ENCODE measurements at places on chromosomes 1 and 21.

DNA sequence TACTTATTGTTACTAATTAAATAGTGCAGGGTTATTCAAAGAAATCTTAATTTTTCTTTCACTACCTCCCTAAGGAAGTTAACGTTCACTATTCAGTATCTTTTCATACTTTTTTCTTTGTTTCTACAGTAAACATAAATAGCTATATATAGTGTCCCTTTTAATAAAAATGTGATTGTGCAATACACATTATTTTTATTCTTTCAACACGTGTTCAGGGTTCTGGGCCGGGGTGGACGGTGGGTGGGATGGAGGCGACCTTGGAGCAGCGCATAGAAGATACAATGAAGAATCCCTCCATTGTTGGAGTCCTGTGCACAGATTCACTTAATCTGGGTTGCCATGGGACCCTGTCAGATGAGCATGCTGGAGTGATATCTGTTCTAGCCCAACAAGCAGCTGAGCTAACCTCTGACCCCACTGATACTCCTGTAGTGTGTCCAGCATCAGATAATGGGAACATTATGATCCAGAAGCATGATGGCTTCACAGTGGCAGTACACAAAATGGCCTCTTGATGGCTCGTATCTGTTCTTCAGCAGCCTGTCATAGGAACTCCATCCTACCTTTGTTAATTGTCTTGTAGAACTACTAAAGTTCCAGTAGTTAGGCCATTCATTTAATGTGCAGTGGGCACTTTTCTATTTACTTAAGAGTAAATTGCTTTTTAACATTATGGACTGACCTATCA is 155.9 kb upstream of the L1TD1 start:
- DNase-seq: no peak

DNA sequence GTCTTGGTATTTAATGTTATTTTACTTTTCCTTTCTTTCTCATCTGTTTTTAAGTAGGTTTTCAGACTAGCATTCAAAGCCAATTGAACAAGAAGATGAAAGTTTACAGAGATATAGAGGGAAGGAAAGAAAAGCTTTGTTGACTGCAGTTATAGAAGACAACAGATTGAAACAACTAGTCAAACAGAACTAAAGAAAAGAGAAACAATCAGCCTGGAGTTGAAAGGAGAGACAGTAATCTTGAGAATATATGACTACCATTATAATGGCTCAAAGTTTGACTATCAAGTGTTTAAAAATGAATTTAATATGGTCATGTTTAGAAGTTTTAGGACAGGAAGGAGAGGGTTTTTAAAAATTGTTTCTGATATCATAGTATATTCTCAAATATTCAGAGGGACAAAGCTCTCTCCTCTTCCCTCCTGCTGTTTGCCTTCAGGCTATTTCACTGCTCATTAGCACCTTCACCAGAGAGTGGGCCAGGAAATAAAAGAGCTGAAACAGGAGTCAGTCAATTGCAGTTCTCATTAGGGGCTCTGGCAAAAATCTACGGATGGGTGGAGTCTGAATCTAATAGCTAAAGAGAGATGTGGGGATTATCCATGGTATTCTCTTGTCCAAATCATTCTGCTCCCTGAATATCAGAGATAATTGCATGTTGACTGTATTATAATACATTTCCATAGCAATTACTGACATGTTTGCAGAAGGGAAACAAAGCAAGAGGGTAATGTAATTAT is 577.8 kb downstream of the BRINP3 start:
- DNase-seq: no peak

DNA sequence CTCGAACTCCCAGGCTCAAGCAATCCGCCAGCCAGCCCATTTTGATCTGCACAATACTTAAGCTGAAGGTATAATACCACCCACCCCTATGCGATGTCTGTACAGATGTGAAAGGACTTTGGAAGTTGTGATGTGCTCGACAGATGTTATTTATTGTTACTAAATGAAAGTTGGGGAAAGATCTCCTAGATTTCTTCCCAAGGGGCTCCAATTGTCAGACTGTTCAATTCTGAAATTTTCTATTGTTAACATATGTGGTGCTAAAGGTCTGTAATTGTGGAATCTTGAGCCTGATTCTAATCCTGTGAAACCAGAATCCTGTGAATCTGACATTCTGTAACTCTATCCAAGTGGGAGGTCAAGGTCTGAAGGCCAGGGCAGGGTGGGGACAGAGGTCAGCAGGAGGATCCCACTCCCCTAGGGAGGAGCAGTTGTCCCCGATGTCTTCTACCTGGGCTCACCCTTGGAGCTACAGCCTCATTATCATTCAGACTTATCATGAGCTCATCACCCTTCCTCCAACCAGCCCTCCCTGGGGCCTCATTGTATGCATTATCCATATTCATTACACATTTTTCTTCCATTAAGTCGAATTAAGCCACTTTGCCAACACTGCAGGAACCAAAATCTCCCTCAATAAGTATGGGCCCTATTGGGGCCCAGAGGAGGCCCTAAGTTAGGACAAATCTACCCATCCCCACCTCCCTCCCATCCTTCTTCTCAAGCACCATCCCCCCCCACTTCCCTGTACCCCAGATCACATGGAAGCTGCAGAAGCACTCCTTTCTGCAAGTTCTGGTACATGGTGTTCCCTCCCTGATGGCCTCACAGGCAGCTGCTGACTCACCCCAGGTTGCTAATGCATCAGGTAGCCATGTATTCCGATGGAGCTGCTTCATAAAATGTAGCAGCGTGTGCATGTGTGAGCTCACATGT is 32.3 kb downstream of the SHISAL2A start:
- no peak for DNase-seq

- no peak for DNase-seq
Observed at GRCh38 chr1:14435368-14436023, 163.0 kb upstream of the KAZN start.

DNA sequence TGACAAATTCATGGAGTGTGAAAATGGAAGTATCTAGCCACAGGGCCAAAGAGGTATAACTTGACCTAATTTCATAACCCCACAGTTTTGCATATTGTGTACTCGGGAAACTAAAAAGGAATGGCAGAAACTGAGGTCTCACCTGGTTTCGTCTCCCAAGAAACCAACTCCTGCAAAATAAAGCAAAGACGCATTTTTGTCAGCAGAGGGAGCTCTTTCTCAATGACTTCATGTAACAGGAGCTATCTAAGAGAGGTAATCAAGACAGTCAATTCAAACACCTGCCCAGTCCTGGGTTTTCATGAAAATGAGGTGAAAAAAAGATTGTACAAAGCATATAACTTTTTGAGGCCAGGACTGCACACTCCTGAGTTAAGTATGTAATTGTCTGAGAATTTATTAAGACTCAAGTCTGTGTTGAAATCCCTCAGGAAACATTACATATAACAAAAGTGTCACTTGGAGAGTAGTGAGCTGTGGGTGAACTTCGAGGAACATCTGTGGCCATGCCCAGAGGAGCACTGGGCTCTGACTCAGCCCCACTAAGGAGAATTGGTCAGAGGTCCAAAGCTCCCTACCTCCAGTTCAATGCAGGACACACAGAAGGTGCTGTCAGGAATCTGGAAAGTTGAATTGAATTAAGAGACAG is 17.6 kb downstream of the FCRL4 start:
- no peak for DNase-seq

GRCh38 chr1:227780101-227781044 is 35.1 kb upstream of the PRSS38 start:
- DNase-seq: no peak

GRCh38 chr1:175564119-175564518 is 179.3 kb downstream of the TNR start:
- no peak for DNase-seq

- DNase-seq: no peak
Observed at GRCh38 chr1:155976913-155977689, 1.2 kb downstream of the ARHGEF2 start.

GRCh38 chr1:10338047-10338446 is 60.8 kb upstream of the PGD start:
- no peak for DNase-seq

- DNase-seq: no peak
Observed at GRCh38 chr1:44947063-44947773, 39.2 kb downstream of the EIF2B3 start.

DNA sequence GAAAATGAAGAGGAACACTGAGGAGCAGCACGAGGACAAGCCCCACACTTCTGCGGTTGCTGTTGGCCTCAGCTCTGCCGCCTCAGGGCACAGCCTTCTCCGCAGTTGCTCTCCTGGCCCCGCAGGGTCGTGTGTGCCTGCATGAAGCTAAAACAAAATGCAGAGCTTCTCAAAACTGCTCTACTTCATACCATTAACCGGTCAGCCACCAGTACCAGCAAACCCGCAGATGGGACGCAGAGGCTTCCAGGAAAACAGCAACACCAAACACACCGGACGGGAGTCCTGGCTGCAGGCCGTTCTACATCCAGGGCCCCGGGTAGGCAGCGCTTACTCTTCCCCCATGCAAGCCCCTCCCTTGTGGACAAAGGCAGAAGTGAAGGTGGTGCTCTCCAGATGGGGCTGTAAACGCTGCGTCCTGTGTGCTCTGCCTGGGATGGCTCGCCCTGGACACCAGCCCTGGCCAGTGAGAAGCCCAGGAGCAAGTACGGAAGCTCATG is 7.1 kb upstream of the C1orf159 start:
- DNase-seq: no peak

DNA sequence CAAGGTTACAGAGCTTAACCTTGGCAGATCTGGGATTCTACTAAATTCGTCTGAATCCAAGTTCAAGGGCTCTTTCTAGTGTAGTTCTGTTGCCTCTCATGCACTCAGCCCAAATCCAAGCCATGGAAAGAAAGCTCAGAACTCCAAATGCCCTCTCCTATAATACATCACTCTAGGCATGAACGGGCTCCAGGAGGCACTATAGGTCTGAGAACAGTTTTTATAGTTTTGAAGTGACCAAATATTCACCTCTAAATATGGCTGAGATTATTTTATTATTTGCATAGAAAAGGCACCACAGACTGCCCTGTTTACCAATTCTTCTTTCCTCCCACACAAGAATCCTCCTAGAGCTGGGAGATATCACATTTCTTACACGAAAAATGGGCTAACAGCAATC is 327.9 kb upstream of the BEND5 start:
- DNase-seq: no peak

DNA sequence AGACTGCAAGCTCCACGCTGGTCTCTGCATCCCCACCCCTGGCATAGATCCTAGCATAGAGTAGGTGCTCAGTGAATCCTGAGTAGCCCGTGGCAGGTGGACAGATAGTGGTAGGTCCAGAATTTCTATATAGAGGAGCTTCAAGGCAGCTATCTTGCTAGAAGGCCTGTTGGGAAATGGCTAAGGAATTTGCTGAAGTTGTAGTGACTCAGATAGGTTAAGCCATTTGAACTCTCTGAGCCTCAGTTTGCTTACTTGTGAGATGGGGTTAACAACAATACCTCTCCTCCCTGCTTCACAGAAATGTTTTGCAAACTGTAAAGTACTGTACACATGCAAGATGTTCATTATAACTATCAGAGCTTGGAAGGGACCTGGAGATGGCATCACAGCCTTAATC is 23.4 kb upstream of the EPHB2 start:
- DNase-seq: no peak

DNA sequence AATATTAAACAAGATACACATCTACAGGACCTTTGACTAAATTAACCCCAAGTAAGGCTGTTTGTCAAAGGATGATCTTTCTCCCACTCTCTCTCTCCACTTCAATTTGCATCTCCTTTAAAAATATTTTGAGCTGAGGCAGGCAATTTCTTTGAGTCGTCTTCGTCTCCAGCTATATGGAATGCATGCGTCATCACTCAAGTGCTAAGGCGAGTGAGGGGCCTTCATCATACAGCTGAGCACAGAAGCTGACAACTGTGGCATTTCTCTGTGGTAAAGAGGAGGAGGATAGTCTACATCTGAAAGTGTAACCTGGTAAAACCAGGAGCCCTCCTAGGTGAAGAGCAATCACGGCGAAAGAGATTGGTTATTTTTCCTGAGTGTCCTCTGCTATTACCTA is 7.6 kb downstream of the EPHX4 start:
- DNase-seq: no peak

- peak; percentile 87 for DNase-seq
Observed at GRCh38 chr1:159936273-159936904, 9.0 kb downstream of the IGSF9 start.

DNA sequence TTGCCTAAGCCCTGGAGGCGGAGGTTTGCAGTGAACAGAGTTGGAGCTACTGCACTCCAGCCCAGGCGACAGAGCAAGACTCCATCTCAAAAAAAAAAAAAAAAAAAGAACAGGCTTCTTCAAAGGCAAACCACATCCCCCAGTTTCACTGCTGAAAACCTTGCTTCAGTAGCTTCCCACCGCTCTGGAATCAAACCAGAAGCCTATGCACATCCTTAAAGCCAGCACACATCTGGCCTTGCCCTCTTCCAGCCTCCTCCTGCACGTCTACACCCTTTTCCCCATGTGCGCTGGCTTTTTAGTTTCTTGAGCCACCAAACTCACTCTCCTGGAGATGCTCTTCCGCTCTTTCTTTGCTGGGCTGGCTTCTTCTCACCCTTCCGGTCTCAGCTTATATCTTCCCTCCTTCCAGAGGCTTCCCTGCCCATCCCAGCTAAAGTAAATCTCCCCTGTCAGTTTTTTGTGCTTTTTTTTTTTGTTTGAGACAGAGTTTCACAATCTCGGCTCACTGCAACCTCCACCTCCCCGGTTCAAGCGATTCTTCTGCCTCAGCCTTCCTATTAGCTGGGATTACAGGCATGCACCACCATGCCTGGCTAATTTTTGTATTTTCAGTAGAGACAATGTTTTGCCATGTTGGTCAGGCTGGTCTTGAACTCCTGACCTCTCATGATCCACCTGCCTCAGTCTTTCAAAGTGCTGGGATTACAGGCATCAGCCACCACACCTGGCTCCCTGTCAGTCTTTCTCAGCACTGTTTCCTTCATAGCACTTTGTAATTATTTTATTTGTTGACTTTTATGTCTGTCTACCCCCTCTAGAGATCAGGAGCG is 42.0 kb upstream of the ID3 start:
- DNase-seq: no peak

DNA sequence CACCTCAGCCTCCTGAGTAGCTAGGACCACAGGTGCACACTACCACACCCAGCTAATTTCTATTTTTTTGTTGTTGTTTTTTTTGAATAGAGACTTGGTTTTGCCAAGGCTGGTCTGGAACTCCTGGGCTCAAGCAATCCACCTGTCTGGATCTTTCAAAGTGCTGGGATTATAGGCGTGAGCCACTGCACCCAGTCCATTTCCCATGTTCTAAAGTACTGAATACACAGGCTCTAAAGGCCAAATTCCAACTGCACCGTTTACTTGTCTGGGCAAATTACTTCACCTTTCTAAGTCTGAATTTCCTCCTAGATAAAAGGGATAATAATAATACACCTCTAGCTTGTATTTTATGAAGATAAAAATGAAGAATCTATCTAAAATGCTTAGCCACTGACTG is 39.6 kb downstream of the FRRS1 start:
- DNase-seq: no peak

- DNase-seq: no peak
Observed at GRCh38 chr1:166490437-166490991, 323.7 kb upstream of the FAM78B start.

Measured in stimulated activated CD8-positive, alpha-beta memory T cell treated with anti-CD3 and anti-CD28 coated beads, Interleukin-4, amount 100 ng/mL, for 4 hours (primary cell).